NCI-H2081 treated with DMSO at 0.1 percent for 48 hours (cell line): ENCODE measurements at places on chromosomes 12 and 14.

DNA sequence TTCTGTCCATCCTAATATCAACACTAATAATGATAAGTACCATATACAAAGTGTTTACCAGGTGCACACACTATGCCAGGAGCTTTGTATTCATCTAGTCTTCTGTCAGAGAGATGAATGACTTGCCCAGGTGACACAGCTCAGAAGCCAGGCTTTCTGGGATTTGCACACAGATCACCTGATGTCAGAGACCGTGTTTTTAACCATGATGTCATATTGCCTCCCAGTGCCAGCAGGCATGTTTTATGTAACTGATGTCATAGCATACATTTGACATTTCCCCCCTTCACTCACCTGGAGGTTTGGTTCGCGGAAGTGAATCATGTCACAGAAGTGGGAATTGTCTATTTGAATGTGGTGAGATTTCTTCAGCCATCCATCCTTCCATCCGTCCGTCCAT lies 5.7 kb downstream of the WSCD2 start:
- no peak for DNase-seq

DNA sequence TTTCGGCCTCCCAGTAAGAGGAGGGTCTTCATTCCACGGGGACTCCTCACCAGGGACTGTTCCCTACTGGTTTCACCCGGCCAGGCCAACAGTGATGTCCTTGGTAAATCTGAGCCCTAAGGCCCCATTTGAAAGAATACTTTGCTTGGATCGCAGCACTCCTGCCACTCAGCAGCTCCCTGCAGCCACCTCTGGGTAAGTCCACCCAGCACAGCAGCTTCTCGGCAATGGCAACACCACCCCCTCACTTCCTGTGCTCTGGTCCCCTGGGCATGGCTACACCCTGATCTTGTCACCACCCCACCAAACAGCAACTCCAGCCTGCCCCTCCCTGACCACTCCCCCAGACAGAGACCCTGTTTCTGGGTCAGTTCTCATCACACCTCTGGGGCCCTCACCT lies 100.3 kb downstream of the SETD3 start:
- DNase-seq, result no peak

DNA sequence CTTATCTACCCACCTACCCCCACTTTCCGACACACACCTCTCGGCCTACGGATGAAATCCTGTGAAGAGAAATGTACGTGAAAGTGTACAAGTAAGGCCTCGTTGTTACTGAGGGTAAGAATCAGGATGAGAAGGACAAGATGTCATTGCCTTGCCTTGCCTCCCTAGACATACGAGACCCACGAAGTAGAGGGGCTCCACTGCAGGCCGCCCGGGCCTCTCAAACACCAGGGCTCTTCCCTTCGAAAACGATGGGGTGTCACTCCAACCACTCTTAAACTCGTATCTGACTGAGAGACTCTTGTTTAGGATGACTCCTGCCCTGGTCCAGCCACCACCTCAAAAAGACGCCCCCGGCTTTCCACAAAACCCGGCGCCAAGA lies 498 bp downstream of the RACGAP1 start:
- DNase-seq, result no peak

- DNase-seq, result no peak
These were observed 5.5 kb upstream of the KRT84 start for GRCh38 chr12:52390739-52391617.

- no peak for DNase-seq
These were observed 64.5 kb downstream of the KCNA1 start for GRCh38 chr12:4974217-4974616.

DNA sequence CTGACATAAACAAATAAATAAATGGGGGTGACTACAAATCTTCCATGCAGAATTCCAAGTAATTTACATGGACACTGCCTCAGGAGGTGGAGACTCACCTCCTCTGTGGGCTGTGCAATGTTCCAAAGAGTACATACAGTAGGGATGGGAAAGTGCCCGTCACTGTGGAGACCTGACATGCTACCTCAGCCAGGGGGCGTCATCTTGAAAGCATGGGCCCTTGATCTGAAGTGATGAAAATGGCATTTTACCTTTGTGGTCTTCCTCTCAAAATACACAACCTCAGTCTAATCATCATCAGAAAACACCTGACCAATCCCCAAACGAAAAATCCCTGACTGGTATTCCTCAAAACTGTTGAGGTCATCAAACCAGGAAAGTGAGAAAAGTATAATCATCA lies 48.4 kb downstream of the ANAPC7 start:
- no peak for DNase-seq

- DNase-seq, result no peak
These were observed 159.2 kb upstream of the LRIG3 start for GRCh38 chr12:59079472-59079871.

- no peak for DNase-seq
These were observed 8.4 kb upstream of the KRT6A start for GRCh38 chr12:52501490-52501889.

DNA sequence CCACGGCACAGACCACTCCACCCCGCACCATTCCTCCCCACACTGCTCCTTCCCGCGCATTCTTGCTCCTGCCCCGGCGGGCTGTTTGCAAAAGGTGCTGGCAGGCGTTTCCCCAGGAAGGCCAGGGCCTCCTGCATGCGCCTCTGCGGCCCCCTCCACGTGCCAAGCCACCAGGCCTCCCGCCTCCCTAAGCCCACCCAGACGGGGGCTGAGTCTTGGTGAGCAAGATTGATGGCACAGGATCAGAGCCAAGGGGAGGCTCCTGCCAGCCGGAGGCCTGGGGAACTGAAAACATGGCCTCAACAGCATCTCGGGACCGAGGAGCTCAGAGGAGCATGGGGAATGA lies 328.3 kb upstream of the DIO3 start:
- DNase-seq, result no peak

GRCh38 chr12:88750867-88751543 lies 170.7 kb upstream of the KITLG start:
- no peak for DNase-seq

DNA sequence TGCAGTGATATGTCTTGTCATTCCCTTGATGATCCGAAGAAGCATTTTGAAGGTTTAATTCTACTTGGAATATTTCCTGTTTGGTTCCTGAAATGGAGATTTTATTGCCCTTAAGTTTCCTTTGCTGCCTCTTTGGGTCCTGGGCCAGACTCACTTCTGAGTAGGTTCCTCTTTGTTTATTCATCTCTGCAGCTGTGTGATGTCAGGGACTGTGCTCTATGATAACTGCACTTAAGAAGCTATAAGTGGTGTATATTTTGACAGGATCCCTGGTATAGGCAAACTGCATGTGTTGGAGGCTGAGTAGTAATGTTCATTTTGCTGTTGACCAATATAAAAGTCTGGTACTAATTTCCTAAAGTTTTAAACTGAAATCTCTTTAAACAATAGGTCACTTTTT lies at the start of gene KLRC4:
Gene KLRC4, minus strand, starts transcription at position 366 of the 400 bp plus-strand sequence. Its CDS starts 182 bp downstream, at position 184.
- no peak for DNase-seq

- DNase-seq, result no peak
These were observed 31.3 kb upstream of the ATP2A2 start for GRCh38 chr12:110249716-110250225.

GRCh38 chr12:56086608-56087007 lies 6.6 kb downstream of the ERBB3 start:
- DNase-seq, result no peak

DNA sequence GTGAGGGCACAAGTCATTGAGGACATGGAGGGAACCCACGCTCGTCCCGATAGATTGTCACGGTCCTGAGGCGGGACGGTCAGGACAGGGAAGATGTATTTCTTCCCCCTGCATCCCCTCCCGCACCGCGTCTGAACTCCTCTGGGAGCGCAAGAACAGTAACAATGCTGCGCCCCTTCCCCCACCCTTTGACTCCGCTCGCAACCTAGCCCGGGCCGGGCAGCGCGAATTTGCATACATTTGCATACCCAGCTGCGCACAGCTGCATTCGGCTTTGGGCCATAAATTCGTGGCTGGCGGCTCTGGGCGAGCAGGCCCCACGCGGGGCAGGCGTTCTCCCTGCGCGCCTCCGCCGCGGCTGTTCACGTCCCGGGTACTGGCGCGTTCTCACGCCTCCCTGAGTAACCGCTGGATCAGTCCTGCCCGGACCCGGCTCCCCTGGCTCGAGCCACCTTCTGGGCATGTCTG lies 29.0 kb upstream of the SMUG1 start:
- no peak for DNase-seq

DNA sequence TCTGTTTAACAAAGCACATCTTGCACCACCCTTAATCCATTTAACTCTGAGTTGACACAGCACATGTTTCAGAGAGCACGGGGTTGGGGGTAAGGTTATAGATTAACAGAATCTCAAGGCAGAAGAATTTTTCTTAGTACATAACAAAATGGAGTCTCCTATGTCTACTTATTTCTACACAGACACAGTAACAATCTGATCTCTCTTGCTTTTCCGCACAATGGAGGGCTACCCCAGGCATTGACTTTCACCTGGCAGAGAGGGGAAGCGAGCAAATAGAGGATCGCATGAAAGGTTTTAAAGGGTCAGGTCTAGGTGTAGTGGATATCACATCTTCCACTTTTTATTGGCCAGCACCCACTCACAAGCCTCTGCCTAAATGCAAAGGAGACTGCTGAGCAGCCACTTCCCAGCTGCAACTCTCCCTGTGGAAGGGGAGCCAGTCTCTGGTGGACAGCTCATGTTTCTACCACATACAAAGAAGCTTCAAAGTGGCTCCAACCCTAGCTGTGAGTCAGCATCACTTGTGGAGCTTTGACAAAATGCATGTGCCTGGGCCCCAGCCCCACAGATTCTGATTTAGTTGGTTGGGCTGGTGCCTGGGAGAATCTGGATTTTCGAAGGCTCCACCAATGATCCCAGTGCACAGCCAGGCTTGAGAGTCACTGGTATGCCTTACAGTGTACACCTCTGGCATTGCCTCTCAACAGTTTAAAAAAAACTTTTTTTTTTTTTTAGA lies 7.2 kb upstream of the FNTB start:
- DNase-seq, result no peak

GRCh38 chr12:23980826-23981225 lies 31.4 kb upstream of the SOX5 start:
- DNase-seq, result no peak

DNA sequence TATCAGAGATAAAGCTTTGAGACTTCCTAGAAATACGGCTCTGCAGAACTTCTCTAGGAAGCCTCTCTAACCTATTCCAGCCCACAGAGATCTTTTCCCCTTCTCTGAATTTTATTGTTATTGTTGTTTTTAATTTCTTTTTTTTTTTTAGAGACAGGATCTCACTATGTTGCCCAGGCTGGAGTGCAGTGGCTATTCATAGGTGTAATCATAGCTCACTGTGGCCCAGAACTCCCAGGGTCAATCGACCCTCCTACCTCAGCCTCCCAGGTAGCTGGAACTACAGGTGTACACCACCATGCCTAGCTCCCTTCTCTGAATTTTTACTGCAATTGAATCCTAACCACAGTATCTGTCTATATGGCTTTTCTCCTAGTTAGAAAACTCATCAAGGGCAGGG lies 19.6 kb downstream of the SLC7A8 start:
- no peak for DNase-seq

DNA sequence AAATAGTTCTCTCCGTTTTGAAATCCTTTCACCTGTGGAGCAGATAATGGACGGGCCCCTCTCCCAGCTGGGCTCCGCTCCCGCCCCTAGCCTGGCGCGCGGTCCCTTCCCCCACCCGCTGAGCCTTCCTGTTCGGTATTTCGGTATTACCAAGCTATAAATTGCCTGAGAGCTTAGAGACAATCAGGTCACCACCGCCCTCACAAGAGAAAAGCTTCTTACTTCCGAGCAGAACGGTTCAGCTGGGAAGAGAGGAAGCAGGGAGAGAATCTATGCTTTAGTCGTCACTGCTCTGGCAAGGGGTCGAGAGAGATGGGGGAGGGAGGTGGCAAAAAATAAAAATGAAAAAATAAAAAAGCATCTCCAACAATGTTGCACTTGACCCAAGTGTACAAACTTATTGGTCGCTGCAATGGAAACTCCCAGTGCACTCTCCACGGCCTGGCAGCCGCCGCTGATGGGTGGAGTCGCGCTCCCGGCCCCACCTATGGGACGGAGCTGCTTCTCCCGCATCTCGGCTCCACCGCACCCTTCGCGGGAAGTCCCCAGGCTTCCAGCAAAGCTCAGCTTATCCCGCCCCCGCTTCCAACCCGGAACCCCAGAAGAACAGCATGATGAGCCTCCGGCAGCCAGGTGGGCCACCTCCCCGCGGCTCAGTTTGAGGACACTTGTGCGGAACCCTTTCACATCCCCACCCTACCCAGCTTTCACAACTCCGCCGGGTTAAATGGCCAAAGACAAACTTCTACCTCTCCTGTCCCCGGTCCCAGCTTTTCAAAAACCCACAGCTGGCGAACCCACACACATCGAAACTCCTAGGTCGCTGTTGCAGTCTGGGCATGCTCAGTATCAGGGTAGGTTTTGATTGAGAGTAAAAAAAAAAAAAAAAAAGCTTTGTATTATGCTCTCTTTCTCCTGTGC lies 832 bp upstream of the SYT1 start:
- peak; percentile 64 for DNase-seq

GRCh38 chr12:130916241-130916911 lies 37.3 kb upstream of the ADGRD1 start:
- peak; percentile 21 for DNase-seq

DNA sequence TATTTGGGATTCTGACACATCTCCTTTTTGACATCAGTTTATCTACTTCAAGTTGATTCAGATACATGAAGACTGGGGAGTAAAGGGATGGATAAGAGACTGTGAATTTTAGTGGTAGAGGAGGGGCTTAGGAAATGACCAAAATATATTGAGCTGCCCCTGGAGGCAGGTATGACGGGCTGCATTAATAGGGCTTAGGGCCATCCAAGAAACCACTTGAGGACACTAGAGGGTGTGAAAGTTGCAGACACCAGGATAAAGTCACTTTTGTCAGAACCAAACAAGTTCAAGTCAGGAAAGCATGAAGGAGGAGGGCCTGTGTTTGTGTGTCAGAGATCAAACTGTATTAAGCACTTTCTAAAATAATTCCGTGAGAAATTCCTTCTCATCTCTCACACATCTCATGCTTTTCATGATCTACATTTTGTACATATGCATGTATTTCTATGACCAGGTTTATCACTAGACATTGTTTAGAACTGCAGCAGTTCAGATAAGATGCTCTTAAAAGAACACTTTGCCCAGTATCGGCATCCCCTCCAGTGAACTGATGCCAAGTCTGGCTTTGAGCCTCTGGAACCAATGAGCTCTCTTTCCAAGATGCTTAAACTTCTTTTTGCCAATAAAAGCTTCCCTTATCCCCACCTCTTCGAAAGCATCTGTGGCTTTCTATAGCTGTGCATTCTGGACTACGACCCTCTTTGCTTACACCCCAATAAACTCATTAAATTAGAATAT lies 136.9 kb downstream of the SLC38A1 start:
- DNase-seq, result no peak
